ENCODE measurements at places on chromosomes 16 and 17. TPM values are rescaled to one million over a fixed set of nuclear protein-coding genes. Genes with fewer than 3 reads are reported as not detected.
A peak's percentile ranks its signal among the peaks of the same experiment; 100 is the strongest.

CMC2 gene
- total RNA-seq, result 79.3 TPM

FBXW10B gene
- 1.5 TPM for total RNA-seq

KRTAP4-3 gene
- not detected for total RNA-seq

NLRP1 gene
- total RNA-seq, result 6.4 TPM

TRPV3 gene
- 3.8 TPM for total RNA-seq

KRT20 gene
- total RNA-seq, result not detected

DNA sequence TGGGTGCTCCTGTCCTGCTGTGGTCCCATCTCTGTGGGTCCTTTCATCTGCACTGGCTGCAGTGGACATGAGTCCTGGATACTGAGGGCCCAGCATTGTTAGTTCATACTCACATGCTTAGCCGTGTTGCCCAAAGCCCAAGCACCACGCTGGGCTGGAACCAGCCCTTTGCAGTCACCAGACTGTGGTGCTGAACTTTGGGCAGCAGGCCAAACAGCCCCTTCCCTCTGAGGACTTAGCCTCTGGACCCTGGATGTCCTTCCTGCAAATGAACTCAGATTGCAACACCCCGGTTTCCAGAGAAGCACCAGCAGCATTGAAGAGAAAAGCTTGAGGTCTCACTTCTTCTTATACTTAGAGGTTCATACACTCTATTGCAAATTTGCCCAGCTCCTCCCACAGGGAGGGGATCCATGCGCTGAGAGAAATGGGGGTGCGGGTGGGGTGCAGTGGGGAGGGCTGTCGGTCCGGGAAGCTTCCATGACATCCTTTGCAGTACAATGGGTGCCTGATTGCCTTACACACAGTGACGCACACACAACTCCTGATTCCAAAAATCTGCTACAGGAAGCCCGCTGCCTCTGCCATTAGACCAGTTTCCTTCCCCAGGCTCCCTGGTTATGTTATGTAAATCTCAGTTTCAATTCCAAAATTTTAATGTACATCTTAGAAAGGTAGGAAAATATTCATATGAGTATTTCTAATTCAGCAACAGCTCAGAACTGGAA, 65.8 kb downstream of the RGS9 start:
- DNase-seq, result no peak

- DNase-seq, result no peak
Observed at GRCh38 chr16:82917886-82918595, 291.3 kb downstream of the CDH13 start.

DNA sequence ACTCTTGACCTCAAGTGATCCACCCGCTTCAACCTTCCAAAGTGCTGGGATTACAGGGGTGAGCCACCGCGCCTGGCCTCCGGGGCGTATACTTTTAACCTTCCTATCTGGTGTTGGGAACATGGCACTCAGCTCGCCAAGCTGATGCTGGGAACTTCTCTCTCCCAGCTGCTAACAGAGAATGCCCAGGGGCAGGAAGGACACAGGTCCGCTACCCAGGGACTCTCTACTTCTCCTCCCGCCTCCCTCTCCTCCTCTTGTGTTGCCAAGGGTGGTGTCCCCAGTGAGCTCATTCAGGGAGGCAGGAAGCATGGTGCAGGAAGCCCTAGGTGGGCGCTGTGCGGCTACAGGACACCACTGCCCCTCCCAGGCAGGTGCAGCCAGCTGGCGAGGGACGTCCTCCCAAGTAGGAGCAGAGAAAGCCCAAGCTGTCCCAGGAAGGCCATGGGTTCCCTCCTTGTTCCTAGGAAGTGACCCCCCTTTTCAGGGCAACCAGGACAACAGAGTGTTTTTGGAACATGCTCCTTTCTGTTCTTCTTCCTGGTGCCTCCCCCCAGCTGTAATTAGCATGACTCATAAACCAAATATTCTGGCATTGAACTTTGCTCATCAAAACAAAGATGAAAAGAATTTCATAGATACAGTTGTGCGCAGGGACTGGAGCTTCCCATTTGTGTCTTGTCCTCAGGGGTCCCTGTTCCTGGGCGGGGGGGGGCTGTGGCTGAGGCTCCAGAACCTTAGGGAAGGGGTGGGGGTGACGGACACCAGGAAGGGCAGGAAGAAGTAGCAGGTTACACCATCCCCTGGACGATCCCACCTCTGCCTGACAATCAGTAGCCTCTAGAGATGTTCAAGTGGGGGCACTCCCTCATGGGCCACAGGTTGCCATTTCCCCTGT, 2.7 kb downstream of the C1QTNF1 start:
- DNase-seq, result no peak

DNA sequence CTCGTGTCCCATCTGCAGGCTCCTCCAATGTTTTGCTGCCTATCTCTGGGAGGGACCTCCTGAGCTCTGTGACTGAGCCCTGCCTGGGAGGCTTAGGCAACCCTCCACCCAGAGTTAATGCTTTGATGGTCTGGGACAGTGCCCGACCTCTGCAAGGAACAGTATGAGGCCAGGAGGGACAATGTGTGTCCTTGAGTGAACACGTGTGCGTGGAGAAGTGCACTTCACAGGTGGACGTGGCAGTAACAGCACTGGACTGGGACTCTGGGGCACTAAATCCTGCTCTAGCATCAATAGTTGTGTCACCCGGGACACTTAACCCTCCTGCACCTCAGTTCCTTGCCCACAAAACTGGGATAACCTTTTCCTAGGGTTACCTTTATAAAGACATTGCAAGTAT, 4.6 kb downstream of the UBTF start:
- DNase-seq, result no peak

DNA sequence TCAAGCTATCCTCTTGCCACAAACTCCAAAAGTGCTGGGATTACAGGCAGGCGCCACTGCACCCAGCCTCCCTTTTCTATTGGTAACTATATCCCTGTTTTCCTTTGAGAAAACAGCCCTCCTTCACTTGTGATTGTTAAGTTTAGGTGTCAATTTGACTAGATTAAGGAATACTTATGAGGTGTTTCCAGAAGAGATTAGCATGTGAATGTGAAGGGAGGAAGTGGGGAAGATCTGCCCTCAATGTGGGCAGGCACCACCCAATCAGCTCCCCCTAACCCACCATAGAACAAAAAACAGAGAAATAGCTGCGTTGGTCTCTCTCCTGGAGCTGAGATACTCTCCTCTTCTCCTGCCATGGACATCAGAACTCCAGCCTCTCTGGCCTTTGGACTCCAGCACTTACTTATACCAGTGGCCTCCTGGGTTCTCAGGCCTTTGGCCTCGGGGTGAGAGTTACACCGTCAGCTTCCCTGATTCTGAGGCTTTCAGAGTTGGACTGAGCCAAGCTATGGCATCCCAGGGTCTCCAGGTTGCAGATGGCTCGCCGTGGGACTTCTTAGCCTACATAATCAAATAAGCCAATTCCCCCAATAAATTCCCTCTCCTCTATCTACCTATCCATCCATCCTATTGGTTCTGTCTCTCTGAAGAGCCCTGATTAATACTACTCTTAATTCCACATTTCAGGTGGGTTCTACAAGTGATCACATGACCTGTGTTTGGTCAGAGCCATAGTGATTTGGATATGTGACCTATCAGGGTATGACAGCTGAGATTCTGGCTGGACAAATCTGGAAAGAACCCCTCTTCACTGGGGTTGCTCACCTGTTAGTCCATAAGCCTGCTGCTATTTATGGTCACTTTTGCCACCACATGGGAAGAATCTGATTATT, 12.0 kb upstream of the STAT3 start:
- no peak for DNase-seq

DNA sequence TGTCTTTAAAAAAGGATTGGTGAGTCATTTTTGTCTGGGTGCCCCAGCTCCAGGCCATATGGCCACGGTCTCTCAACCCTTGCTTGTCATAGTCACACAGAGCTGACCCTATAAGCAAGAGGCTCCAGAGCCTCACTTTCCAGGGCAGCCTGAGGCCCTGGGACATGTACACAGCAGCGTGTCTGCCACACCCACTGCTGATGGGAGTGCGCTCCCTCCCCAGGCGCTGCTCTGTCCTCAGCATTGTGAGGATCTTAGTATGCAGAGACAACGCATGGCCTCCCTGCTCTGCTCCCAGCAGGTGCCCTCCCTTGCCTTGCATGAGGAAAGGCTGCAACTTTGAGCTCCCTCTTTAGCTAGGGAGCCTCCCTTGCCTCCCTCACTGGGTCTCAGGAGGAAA, 80.8 kb upstream of the CRHR1 start:
- DNase-seq, result no peak

- peak; percentile 72 for DNase-seq
Observed at GRCh38 chr16:2467528-2468232, 3.4 kb upstream of the NTN3 start.

DNA sequence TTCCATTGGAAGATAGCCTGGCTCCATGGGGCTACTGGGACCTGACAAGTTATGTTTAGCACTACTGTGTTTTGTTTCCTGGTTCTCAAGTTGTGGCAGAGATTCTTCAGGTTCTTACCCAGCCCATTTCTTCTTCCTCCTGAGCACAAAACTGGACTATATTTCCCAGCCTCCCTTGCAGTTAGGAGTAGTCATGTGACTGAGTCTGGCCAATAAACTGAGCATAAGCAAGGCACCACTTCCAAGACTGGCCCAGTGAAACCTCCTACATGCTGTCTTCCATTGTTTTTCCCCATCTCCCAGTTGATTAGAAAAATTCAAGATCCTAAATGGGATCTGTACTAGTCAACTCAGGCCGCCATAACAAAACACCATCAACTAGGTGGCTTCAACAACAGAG, 28.2 kb upstream of the RBBP6 start:
- DNase-seq, result no peak

DNA sequence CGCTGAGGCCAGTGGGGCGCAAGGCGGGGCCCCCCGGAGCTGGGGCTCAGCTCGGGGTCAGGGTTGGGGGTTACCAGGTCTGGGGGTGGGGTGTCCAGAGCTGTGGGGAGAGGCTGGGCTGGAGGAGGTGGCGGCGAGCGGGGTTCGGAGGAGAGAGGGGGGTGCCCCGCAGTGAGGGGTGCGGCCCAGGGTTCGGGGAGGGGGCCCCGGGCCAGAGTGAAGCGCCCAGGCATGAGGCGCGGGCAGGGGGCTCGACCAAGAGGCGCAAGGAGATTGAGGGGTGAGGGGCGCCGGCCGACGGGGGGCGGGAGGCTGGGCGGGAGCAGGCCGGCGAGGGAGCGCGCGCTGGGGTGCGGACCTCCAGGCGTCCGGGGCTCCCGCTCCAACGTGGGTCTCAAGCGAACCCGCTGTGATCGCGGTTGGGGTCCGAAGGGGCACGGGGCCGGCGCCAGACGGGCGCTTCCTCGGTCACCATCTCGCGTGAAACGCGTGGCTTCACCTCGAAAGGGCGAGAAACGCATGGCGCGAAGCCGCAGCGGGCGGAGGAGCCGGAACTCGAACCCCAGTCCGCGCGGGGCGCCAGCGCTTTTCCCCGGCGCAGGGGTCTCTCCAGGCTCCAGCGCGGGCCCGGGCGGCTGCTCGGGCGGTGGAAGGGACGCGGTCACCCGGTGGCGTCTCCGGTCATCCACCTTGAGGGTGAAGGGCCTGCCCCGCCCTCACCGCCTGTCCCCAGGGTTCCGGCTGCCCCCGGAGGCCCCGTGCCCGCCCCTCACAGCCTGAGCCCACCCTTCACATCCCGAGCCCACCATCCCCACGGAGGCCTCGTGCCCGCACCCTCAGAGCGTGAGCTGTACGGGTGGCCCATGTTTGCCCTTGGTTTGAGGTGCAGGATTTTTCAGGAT, 846 bp downstream of the CPNE7 start:
- no peak for DNase-seq

DNA sequence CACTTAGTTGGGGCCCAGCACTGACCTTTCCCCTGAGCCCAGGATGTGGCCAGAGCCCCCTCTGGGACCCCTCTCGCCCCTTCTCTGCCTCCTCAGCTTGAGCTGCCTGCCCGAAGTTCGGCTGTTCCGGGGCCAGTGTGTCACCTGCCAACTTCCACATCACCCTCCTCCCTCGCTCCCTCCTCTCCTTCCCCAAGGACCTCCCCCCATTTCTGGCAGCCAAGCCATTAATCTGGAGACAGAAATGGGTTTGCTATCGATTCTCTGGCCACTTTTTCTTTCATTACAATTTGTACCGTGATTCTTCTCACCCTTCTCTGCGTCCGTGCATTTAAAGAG, 8.8 kb upstream of the ADAM11 start:
- no peak for DNase-seq

- DNase-seq, result no peak
Observed at GRCh38 chr17:39979016-39979670, 1.5 kb upstream of the PSMD3 start.

DNA sequence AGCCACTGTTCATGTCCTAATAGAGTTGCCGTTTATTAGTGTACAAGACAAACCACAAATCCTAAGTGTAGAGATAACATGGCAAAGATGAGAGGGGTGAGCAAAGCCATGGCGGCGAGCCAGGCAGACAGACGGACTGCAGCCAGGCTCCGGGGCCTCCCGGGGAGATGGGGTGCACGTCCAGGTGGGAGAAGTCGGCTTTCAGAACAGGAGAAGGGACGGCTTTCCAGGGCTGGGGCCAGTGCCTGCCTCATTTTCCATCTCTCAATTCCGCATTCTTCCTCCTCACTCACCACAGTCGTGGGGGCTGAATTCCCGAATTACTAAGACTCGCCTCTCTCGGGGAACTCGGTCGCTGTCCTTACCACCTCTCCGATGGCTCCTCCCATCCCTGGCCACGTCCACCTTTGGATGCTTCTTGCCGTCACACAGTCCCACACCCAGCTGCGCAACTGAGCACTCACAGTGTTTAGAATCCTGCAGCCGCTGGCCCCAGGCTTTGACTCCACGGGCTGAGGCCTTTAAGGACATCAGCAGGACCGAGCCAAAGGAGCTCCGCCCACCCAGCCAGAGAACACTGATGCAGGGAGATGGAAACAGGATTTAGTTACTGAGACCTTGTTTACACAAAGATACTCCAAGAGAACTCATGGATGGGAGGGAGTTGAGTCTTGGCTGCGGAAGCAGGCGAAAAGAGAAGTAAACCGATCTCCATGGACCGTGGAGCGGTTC, 59.7 kb downstream of the RNF112 start:
- DNase-seq, result peak; percentile 47
